Activated CD8-positive, alpha-beta memory T cell treated with anti-CD3 and anti-CD28 coated beads for 48 hours (primary cell): ENCODE measurements at places on chromosomes 5 and 9.

DNA sequence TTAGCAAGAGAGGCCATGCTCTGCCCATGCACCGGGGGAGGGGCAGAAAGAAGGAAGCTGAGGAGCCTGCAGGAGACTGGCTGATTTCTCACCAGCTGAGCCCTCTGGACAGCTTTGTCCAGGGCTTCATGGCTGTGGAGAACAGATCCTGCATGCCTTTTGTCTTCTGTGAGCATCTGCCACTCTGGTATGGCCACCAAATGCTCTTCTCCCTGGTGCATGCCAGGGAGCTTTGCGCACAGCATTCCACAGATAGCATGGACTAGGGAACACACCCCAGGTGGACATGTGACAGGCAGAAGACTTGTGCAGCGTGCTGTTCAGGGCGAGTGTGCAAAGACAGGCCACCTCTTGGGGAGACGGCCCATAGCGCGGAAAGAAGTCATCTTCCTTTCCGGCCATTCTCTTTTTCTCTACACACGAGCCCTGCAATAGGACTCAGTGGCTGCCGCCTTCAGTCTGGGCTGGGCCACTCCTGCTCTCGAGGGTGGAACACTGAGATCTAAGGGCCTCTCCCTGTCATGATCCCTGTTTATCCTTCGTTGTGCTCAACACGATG, 56.7 kb downstream of the GADD45G start:
- no peak for DNase-seq

- no peak for DNase-seq
Measured at GRCh38 chr5:31916327-31916726, 257.8 kb downstream of the GOLPH3 start.

GRCh38 chr9:93059011-93059714, 662 bp downstream of the SUSD3 start:
- no peak for DNase-seq

DNA sequence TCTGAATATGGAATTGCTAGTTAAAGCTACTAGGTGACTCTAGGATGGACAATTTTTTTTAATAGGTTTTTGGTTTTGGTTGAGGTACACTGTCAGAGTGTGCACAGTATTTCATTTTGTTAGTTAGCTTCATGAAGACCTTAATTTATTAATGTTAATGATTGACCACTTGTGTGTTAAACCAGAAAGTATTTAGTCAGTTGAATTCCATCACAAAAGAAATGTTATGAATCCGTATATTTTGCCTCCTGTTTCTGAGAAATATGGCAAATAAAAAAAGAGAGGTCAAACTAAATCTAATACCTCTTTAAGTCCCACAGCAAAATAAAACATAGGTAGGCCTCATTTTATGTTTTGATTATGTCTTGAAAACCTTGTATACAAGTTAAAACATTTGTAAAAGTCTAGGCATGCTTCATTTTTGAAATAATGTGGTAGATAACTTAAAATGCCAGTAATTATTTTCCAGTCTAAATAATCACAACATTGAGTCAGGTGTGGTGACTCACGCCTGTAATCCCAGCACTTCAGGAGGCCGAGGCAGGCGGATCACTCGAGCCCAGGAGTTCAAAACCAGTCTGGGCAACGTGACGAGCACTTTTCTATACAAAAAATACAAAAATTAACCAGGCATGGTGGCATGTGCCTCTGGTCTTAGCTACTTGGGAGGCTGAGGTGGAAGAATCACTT, 50.8 kb downstream of the ITGA1 start:
- DNase-seq: no peak

GRCh38 chr9:125794708-125795107, 47.5 kb downstream of the PBX3 start:
- DNase-seq: no peak

DNA sequence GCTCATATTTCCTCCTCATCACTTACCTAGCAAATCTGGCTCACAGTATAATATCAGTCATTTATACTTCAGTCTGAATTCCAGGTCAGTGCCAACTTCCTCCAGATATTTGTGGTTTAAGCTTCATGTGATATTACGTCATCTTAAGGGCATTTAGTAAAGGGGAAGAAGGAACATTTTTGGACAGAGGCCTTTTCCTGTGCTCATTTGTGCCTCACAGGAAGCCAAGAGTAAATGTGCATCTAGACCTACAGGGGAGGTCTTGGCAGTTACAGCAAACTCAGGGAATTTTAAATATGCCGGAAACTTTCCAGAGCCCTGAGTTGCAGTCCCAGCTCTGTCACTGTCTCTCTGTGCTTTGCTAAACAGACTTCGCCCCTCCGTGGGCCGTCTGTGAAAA, 12.3 kb upstream of the KCNIP1 start:
- DNase-seq: no peak

- DNase-seq: no peak
Measured at GRCh38 chr9:109225629-109226028, 58.6 kb upstream of the FRRS1L start.

- no peak for DNase-seq
Measured at GRCh38 chr5:175698401-175699115, 40.7 kb downstream of the HRH2 start.

DNA sequence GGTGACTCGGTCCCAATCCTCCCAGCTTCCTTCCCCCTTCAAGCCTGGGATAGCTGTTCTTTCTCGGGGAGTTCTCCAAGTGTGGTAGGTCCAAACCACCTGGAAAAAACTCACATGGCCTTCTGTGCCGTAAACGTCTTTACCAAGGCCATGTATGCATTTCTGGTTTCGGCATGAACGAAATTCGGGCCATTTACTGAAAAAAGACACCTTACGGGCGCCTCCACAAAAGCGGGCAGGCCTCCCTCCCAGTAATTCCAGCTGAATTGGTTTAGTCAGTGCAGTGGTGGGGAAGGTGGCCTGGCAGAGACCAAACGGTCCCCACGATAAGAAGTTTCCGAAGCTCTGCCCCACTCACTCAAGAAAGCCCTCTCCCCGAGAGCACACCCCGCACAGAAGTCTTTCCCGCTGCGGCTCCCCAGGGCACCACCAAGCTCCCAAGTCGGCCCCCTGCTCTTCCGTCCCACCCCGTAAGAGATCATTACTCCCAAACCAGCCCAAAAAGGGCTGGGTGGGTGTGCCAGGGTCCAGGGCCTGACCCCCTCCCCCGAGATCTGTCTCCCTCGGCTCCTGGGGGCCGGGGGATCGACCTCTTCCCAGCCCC, 86.3 kb upstream of the MELK start:
- no peak for DNase-seq

DNA sequence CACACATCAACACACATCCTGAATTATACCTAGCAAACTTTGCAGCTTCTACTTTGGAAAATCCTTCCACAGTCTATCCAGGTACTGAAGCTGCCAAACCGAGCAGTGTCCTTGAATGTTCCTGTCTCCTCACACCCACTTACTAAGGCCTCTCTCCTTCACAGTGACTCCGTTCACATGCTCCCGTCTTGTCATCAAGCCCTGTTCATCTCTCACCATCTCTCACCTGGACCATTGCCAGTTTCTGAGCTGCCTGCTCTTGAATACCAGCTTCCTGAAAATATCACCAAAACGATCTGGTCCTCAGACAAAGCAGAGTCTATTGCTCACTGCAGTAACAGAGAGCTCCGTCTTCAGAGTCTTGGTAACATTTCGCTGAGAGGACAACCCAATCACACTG, 57.4 kb downstream of the GCNT1 start:
- DNase-seq: no peak

DNA sequence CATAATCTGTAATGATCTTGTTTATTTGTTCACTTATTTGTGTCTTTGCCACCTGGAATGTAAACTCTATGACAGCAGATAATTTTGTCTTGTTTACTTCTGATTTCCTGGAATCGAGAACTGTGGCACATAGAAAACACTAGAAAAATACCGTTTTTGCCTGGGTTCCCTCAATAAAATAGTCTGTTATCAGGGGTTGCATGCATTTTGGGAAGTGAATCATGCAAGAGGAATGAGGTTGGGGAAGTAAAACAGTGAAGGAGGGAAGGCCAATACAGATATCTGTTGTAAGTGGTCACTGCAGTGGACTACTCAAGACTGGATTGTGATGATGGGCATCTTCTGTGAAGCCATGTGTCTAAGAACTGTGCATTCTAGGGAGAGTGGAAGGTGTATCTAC, 45.2 kb upstream of the IL6ST start:
- no peak for DNase-seq

GRCh38 chr9:105432247-105432842, 15.5 kb upstream of the FSD1L start:
- DNase-seq: no peak

DNA sequence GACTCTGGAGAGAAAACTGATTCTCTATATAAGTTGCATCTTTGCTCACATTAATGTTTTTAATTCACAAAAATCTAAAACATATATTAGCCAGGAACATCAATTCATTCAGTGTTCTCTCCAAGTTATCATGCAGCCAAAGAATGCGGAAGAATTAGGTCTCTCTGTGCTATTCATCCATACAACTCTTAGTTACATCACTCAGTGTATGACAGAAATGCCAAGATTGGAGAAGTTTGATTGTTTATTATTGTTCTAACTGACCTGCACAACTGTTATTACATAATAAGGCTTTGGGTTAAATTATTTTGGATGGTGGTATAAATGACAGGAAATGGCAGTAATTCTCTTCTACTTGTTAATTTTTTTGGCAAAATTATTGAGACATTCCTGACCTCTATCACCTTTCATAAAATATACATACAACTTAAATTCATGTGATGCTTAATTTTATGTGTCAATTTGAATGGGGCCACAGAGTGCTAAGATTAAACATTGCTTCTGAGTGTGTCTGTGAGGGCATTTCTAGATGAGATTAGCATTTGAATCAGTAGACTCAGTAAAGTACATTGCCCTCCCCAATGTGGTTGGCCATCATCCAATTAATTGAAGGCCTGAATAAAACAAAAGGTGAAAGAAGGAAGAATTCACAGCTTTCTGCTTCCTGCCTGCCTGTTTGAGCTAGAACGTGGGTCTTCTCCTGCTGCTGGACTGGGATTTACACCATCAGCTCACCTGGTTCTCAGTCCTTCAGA, 70.2 kb downstream of the NR2F1-AS1 start:
- DNase-seq: no peak

- DNase-seq: no peak
Measured at GRCh38 chr9:15277400-15278090, 29.5 kb downstream of the TTC39B start.

DNA sequence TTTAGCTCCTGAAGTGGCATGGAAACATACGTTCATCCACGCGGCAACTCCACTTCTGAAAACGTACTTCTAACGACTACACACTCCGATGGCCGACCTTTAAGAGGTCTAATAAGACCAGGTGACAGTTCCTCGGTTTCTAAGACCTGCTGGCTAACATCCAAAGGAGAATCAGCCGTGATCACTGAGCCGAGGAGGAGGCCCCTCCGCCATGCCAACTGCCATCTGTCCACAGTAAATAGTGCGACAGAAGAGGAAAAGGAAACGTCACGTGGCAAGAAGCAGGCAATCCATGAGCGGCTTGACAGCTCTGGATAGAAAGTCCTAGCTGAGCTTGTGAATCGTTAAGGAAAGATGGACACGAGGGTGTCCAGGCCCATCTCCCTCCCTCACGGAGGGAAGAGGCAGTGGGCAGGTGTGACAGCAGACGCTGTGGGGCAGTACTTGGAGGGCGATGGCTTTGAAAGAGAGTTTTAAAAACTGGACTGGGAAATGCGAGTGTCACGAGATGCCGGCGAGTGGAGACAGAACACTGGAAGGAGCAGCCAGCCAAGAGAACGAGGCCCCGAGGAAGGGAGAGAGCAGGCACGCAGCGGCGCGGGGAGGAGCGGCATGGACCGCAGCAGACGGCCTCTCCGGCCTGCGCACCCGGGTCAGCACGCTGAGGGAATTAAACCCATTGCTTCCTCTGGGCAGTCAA, 66.7 kb upstream of the TBC1D9B start:
- no peak for DNase-seq

DNA sequence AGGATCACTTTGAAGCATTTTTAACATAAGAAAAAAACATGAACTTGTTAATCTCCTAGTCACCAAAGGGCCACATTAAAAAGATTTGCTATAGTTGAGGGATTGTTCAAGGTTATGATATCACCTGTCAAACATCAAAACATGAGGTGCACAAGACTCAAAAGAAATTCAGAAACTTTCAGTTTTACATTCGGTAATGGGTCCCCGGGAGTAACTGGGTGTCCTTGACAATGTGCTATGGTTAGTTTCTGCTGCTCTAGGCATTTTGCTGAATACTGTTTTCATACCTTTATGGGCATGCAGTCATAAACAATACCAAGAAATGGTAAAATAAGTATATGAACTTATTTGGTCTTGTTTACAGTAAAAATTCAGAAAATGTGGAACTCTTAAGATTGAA, 92.8 kb upstream of the EDIL3 start:
- DNase-seq: no peak

- DNase-seq: no peak
Measured at GRCh38 chr5:54795284-54795683, 190.1 kb downstream of the ESM1 start.

DNA sequence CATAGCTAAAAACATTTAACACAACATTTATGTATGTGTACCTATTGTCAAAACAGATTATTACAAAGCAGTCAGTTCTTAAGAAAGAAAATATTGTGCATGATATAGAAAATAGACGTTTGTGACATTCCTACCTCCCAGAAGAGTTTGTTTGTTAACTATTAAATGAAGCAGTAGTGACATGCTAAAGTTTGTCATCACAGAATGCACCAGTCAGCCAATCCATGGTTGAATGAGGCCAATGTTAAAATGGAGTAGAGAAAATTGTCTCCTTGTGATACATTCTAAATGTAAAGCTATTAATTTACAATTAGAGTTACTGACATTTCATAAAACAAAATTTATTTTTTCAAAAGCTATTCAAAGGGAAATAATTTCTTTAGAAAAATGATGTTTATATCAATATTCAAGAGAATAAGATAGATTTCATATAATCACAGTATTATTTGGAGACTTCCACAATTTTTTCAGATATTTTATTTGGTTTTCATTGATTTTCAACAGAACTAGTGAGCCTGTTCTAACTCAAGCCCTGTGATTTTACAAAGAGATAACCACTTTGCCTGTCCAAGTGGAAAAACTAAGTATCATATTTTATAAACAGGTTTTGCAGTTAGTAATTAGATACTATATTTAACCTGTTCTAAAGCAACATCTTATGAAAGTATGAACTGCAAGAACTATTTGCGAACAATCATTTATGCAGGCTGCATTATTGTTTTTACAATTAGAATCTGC, 176.8 kb downstream of the ISL1 start:
- no peak for DNase-seq

DNA sequence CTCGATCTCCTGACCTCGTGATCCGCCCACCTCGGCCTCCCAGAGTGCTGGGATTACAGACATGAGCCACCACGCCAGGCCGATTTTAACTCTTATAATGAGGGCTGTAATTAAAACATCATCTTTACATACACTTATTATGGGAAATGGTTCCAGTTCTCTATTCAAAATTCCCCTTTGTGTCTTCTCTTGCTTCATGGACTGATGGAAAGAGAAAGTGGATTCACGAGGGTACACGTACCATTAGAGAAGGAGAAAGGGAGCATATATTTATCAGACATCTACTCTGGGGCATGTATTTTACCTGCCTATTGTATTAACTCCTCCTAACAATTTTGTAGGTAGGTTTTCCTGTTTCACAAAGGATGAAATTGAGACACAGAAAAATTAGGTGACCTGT, 31.1 kb downstream of the PTGS1 start:
- DNase-seq: no peak
